ENCODE measurements at places on chromosomes 16 and 17.

DNA sequence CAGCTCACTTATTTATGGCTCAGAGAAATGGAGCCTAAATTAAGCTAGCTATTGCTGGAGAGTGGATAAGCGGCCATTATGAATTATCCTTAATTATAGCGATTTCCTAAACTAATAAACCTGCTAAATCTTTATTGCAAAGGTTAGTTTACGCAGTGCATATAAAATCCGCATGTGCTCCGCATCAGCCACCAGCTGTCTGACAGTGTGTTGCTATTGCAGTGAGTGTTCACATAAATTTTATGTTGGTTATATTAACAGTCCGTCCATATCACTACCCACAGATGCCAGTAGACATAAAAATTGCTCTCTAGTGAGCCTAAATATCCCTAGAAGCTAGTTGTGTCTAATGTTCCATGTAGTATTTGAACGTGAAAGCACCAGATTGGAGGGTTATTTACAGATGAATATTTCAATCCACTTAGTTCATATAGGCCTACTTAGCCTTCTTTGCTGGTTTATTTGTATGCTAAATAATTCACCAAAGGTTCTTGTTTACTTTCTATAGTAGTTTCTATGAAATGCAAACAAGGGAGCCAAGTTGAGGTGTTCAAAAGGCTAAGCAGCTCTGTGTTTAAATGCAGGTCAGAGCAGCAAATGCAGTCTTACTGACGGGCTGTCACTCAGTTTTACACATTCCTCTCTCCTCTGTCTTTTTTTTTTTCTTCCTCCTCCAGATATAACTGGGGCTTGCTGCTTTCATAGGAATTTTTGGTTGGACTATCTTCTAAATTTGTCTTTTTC lies 219.1 kb downstream of the IRX3 start:
- no peak for DNase-seq

DNA sequence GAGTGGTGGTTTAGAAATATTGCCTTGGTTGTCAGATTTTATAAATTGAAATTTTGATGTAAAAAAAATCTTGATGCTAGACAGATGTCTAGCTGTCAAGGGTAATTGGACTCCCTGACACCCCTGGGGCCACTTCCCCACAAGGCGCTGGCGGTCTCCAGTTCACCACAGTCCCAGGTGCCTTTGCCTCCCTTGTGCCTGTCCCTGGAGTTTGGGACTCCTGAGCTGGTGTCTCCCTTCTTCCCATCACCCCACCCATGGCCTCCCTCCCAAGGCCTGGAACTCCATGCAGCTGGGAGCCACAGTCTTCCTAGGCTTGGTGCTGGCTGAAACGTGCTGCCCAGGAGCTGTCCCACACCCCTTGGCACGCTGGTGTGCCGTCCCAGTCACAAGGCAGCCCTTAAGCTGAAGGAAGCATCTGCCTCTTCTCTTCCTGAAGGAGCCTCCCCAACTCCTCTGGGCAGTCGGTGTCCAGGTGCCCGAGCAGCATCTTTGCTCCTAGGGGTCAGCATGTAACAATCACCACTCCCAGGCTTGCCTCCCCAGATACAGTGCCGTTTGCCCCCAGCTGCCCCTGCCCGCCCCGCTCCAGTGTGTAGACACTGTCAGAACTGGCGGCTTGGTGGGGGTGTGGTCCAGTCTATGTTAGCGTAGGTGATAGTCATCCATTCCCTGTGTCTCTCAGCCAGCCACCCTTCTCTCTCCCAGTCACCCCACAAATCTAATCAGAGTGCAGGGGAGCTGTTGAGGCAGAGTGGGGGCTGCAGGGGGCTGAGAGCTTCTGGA lies 26.2 kb downstream of the POLR3E start:
- DNase-seq, result no peak

GRCh38 chr16:3364774-3365427 lies 9.2 kb downstream of the OR2C1 start:
- DNase-seq, result peak; percentile 82

GRCh38 chr17:4747847-4748246 lies 8.1 kb upstream of the CXCL16 start:
- DNase-seq, result peak; percentile 97

- DNase-seq, result no peak
Measured at GRCh38 chr16:85246473-85246872, 134.2 kb upstream of the CIBAR2 start.

- no peak for DNase-seq
Measured at GRCh38 chr16:53404959-53405358, 29.3 kb upstream of the RBL2 start.

- no peak for DNase-seq
Measured at GRCh38 chr17:11331547-11332513, 90.8 kb downstream of the SHISA6 start.

- no peak for DNase-seq
Measured at GRCh38 chr16:68059804-68060203, 25.4 kb upstream of the NFATC3 start.

DNA sequence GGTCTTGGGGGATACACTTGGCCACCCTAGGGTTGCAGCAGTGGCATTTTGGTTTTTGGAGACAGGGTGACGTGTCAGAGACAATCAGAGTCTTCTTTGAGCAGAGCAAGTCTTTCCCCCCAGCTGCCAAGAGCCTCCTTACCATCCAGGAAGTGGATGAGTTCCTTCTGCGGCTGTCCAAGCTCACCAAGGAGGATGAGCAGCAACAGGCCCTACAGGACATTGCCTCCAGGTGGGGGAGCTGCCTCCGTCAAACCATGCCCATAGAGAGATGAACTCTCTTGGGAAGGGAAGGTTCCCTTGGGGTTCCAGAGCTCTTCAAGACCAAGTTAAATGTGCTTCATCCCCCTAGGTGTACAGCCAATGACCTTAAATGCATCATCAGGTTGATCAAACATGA lies 11.3 kb downstream of the LIG3 start:
- DNase-seq, result no peak

GRCh38 chr17:47120521-47121095 lies 68.5 kb downstream of the CDC27 start:
- DNase-seq, result no peak

DNA sequence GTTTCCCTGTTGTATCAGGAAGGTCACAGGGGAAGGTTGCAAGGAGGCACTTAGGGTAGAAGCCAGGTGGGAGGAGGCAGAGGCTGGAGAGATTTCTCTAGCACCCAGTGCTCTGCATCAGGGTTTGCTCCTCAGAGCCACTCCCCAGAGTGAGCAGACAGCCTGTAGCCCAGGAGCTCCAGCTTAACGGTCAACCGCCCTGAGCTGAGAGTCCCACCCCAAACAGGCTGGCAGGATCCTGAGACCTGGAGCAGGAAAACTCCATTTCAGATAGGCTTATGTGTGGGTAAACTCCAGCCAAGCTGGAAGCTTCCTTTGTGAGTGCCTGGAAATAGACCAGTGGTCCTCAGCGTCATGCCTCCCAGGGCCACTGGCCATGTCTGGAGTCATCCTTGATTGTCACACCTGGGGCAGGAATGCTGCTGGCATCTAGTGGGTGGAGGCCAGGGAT lies 37.9 kb downstream of the MPRIP start:
- no peak for DNase-seq

- DNase-seq, result no peak
Measured at GRCh38 chr17:10628756-10629155, 28.4 kb downstream of the MYH3 start.

Data from inflammatory macrophage treated with lipopolysaccharide for 4 hours (primary cell).